ENCODE measurements at places on chromosomes 1 and 21.

DNA sequence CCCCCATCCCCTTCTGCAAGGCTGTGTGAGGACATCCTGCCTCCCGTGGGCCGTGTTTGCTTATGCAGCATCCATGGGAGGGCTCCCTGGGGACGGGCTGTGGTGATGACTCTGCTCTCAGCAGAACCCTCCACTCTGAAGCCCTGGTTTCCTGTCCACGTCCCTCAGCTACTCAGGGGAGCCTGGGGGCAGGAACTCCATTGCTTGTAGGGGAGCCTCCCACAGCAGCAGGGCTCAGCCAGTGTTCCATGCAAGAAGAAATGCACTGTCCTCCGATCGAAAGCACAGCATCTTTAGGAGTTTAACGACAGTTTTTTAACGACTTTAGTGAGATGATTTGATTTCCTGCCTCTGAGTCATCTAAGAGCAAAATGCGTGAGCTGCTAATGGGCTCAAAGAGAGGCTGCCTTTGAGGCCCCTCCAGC, 8.3 kb upstream of the KCNAB2 start:
- DNase-seq = no peak

DNA sequence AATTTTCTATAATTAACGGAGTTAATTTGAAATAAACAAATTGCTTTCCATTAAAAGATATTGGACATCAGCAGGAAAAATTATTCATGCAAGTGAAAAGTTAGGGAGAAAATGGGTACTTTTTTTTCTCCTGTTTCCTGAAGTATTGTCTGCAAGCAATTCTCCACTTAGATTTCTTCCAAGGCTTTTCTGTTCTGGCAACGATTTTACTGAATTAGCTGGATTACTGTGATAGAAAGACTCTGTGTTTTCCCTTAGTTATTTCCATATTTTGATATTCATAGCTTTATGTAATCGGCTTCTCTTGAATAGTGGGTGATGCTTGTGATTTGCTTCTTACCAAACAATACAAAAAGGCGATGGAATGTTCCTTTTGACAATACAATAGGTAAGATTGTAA, 1333.9 kb downstream of the AMY1C start:
- no peak for DNase-seq

GRCh38 chr1:228459091-228459993, 27.8 kb upstream of the RNF187 start:
- no peak for DNase-seq

- DNase-seq = no peak
Measured at GRCh38 chr1:6904476-6905170, 119.4 kb downstream of the CAMTA1 start.

DNA sequence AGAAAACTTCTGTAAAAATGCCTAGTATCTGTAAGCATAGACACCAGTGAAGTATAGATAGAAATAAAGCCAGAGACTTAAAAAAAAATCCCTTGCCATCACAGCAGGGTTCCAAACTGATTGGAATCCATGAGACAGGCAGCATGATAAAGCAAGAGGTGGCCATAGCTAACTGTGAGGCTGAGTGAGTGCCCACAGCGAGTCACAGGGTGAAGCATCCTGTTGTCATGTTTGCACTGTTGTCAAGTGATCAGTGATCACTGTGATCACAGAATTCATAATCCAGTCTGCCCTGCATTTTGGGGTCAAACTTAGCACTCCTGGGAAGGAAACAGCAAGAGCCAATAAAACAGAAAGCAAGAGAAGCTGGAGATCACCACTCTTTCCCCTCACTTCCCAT, 33.3 kb downstream of the LRRC8B start:
- no peak for DNase-seq

DNA sequence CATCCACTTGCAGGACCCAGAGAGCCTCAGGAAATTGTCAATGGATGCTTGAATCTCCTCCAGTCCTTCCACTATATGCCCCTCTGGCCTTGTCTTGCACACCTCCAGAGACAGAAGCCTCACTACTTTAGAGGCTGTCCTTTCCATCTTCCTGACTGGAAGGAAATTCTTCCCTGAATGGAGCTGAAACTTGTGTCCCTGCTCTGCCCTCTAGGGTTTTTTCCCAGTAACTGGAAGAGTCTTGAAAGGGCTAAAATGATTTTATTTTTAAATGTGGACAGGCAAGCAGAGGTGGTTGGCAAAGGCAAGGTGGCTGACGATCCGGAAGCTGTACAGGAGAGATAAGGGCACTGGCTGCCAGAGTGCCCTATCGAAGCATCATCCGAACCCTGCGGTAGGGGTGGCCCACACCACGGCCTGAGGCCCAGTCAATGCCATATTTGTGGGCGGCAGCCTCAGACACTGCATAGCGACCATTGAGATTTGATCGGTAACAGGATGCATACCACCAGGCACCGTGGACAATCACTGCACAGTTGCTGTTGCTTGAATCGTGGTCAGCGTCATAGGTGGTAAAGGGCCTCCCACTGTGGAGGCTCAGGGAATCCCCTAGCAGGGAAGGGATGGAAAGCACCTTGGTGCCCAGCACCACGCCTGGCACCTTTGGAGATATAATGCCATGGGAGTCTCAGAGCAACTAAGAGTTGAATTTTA, 2.3 kb upstream of the MAP3K6 start:
- DNase-seq = no peak

DNA sequence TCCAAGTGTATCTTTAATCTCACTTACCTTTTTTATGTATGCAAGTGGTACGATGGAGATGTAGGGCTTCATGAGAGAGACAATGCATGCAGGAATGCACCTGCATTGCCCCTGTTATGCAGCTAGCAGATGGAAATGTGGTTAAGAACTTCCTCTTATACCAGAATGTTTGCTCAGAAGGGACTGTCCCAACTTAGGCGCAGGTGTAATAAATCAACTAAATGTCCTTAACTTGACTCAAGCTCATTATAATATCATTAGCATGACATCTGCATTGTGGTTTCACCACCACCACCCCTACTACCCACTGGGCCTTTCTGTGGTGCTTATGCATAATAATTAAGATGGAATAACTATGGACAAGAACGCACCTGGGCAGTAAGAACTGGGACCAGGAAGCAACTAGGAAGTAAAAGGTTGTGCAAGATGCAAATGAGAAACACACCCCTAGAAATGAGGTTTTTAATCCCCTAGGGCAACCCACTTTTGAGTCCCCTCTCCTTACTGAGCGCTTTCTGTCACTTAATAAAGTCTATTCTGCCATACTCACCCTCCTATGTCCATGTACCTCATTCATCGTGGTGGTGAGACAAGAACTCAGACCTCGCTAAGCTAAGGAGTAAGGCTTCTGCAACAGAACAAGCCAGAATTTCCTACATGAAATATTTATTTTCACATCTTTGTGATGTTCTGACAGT, 1103.3 kb upstream of the B3GALT2 start:
- DNase-seq = peak; percentile 14

DNA sequence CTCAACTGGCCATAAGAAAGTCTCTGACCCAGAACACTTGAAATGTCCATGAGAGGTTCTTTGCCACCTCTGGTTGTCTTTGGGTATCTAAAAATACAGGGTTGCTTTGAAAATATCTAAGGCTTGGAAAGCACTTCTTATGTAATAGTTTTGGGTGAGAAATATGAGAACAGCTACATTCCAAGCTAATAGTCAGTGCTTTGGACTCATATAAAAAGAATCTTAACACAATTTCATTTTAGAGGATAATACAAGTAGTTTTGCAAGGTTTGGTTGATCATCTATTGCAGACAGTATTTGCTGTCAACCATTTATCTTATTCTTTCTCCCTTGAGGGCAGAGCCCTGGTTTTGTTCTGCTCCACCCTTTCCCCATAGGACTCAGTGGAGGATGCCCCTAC, 207.5 kb downstream of the KCNK2 start:
- no peak for DNase-seq

- DNase-seq = no peak
Measured at GRCh38 chr1:65178235-65178634, 30.2 kb downstream of the AK4 start.

DNA sequence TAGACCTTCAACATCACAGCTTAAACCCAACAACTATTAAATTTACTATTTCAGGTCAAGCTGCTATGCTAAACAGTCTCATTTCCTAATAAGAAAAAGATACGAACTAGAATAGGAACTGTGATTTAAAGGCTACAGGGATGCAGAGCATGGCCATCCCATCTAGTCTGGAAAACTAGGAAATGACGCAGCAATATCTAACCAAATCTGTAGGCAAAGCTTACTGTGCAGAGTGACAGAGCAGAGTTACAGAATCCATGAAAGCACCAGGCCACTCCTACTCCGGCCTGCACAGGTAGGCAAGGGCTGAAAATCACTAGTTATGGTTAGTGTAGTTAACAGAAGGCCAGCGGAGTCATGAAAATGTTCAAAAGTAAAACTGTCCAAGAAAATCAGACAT, 2.1 kb downstream of the HLCS start:
- DNase-seq = no peak

DNA sequence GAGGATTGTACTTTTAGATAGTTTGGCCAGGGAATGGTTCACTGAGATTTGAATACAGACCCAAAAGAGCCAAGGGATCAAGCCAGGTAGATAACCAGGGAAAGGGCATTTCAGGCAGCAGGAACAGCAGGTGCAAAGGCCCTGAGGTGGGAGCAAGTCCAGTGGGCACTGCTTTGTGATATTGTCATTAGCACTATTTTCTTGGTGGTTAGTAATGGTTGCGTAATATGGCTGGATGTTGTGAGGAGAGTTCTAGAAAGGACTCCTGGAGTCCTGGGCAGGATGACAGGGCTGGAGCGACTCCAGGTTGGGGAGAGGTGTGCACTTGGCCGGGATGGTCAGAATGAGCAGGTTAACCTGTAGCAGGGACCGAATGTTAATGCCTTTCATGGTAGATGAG, 4.4 kb downstream of the AZIN2 start:
- DNase-seq = no peak

DNA sequence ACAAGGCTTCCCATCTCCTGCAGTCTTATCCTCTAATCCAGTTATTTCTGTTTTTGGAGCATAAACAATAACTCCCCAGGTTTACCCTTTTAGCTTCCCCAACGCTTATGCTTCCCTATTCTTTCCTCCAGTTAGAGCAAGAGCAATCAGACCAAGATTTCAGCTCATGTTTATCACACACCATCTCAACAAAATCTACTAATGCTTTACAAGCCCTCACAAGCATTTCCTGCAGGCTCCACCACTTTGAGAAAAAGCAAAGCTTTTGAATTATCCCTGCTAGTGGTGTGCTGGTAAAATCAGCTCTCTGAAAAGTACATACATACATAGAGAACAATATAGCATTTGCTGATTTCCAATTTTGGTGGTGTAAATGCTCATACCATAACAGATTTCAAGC, 92.9 kb downstream of the EDEM3 start:
- no peak for DNase-seq

DNA sequence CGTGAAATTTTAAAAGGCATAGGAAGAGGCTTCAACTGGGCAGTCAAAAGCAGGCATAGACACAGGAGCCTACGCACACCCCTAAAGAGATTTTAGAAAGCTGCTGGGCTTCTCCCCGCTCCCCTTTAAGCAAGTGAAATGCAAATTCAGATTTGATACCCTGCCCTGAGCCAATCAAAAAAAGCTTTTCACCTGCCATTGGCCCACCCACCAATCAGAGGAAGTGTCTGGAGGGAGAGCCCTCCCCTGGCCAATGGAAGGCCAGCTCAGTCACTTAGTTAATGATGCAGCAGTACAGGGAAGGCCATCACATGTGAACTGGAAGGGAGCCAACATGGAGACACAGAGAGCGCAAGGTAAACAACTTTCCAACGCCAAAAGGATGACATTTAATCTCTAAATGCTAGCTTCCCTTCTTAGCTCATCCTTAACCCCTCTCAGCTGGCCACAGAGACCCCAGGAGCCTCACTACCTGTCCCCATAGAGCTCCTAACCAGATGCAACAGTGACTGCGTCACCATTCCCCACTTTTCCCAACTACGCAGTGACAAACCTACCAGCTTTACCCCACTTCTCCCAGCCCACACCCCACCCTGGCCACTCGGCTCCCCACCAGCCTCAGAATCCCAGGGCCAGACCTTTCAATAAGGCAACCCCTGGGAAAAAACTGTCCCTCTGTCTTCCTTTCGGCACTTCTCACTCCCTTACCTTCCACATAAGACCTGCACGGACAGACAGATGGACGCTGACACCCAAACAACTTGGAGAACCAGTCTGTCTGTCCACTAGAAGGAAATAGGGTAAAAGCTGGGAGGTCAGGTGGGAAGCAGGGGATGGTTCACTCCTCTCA, 71.0 kb downstream of the CD46 start:
- peak; percentile 36 for DNase-seq

- DNase-seq = no peak
Measured at GRCh38 chr1:162912061-162912667, 51.2 kb upstream of the CCDC190 start.

GRCh38 chr1:201460814-201461644, 8.0 kb downstream of the PHLDA3 start:
- DNase-seq = no peak

GRCh38 chr1:209633335-209633997, 18.8 kb downstream of the LAMB3 start:
- DNase-seq = no peak

DNA sequence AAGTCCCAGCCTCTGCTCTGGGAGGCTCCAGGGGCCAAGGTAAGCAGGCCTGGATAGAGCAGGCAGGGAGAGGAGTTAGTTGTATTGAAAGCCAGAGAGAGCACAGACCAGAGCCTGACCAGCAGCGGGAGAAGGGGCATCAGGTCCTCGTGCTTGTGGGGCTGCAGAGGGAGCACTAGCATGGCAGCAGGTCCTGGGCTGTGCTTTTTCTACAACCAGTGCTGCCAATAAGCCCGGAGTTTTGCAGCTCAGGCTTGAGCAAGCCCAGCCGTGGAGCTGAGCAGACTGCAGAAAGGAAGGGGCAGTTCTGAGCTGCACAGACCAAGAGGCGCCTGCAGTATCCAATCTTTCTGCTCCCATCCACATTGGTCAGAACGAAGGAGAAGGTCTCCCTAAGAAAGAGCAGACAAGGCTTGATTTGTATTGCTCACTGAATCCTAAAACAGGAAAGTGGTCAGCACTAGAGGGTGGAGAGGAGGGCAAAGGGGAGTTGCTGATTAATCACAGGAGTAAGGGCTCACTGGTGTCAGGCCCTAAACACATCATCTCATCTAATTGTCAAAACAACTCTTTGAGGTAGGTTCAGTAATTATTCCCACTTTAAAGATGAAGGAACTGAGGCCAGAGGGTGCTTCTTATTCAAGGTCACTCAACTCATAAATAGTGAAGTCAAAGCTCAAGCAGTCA, 2.7 kb downstream of the DENND2D start:
- DNase-seq = no peak

DNA sequence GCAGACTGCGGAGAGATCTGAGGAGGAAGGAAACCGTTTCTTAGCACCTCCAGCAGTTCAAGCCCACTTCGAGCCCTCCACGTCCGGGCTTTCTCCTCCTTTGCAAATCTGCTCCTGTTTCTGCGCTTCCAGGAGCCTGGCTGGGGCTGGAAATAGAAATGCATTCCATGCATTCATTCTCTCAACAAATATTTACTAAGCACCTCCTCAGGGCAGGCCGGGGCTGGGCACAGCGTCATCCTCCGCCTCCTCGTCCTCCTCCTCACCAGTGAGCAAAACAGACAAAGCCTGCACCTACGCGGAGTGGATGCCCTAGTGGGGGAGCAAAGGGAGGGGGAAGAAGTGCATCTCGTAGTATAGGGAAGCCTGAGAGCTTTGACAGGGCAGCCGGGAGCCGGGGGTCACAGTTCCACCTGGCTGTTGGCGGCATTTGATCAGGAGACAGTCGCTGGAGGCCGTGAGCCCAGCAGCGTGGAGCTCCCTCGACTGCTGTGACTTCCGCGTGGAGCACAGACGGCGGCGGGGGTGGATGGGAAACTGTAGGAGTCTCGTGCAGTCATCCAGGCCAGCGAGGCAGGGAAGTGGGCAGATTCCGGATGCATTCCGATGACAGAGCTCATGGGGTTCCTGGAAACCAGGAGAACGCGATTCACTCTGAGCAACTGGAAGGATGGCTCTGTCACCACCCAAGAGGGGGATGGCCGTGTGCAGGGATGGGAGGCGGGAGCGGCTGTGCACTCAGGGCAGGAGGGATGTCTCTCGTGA, 93.5 kb downstream of the SIK1 start:
- DNase-seq = no peak

Data from stimulated activated CD4-positive, alpha-beta T cell treated with anti-CD3 and anti-CD28 coated beads, Interleukin-1b, Interleukin-23, amount 100 ng/mL, for 1 hour (primary cell).